ENCODE measurements at places on chromosomes 2 and 18.
A peak's percentile ranks its signal among the peaks of the same experiment; 100 is the strongest.

DNA sequence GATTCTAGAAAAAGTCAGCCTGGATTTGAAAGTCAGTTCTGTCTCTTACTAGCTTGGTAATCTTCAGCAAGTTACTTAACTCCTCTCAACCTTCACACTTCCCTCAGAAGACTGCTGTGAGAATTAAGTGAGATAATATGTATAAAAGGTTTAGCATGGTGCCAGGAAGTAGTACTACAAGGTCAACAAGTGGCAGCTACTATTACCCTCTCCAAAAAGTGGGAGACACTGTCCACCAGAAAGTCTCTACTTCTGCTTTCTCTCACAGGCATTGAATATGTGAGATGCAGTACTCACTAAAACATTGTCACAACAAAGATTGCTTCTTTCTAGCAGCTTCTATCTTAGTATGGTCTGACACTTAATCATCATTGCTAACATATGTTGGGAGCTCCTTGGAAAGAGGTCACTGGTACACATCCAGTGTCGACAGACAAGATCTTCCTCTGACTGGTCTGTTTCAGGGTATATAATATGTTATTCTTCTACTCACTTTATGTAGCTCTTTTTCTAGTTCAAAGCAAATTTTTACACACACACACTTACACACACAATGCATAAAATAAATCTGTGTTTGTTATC, 47.9 kb downstream of the DOCK10 start:
- DNase-seq: no peak

GRCh38 chr2:226791056-226791486, 8.5 kb downstream of the IRS1 start:
- DNase-seq: peak; percentile 50

GRCh38 chr2:10895231-10895630, 16.5 kb upstream of the KCNF1 start:
- no peak for DNase-seq

DNA sequence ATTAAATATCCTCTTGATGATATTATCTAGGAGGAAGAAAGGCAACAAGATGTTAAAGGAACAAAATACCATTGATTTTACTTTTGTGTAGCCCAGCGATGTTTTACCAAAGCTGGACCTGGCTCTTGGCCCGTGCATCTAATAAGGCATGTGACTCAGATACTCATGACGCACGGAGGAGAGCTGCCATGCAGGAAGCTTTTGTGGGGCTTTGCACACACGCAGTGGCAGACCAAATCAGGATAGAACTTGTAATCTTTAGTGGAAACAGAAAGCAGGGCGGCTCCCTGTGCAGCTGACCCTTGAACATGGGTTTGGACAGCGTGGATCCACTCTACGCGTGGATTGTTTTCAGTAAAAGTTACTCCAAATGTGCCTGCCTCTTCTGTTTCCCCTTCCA, 190.0 kb downstream of the NAPG start:
- DNase-seq: no peak

- DNase-seq: no peak
Observed at GRCh38 chr2:191539068-191539467, 138.9 kb upstream of the NABP1 start.

DNA sequence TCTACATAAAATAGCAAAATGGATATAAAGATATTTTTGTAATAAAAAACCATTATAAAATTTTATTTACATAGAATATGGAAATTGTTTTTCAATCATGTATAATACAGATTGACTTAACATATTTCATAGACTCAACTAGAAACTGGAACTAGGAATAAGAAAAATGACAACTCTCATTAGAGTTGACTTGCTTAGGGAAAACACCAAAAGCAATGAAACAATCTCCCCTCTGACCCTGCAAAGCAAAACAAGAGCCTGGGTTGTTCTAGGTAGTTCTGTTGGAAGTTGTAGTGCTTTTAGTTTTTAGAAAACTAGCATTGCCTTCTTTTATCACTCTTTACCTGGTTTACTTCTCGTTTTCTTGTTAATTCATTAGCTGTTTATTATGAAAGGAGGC, 32.2 kb upstream of the MTIF2 start:
- no peak for DNase-seq

GRCh38 chr2:203623096-203623495, 83.3 kb upstream of the CD28 start:
- no peak for DNase-seq

GRCh38 chr2:85410584-85411404, 628 bp upstream of the CAPG start:
- no peak for DNase-seq

- DNase-seq: no peak
Observed at GRCh38 chr2:86044045-86044444, 61.6 kb downstream of the POLR1A start.

DNA sequence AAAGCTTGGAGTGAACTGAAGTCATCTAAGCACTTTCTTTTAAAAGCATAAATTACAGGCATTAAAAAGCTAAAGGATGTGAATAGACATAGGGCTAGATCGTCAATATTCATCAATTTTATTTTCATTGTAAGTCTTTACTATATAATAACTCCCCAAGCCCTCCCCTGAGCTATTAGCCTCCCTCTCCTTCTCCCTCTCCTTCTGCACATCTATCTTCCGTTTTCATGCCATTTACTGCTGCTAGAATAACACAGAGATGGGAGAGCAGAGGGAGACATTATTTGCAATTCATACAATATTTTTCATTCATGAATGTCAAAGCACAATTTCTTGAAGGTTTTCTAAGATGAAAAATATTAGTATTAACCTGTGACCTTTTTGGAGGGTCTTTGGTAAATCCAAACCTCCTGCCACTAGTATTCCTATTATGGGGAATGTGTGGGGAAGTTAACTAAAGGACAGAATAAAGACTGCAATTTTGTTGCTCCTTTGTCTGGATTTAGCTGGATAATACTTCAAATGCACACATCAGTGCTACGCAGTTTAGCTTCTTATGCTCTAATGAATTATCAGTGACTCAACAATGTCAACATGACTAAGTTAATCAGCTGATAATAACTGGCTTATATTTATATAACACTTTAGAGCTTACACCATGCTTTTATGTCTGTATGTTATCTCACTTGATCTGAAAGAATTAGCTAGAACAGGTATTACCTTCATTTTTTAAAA, 28.2 kb upstream of the MFF start:
- no peak for DNase-seq

GRCh38 chr2:233972941-233973575, 55.9 kb downstream of the TRPM8 start:
- DNase-seq: no peak

GRCh38 chr2:156430236-156430979, 5.8 kb upstream of the GPD2 start:
- DNase-seq: no peak

- no peak for DNase-seq
Observed at GRCh38 chr2:111534910-111535352, 349.1 kb downstream of the ANAPC1 start.

GRCh38 chr2:144998435-144998834, 478.5 kb upstream of the ZEB2 start:
- no peak for DNase-seq

GRCh38 chr18:61639886-61640285, 252.9 kb downstream of the RNF152 start:
- DNase-seq: no peak

DNA sequence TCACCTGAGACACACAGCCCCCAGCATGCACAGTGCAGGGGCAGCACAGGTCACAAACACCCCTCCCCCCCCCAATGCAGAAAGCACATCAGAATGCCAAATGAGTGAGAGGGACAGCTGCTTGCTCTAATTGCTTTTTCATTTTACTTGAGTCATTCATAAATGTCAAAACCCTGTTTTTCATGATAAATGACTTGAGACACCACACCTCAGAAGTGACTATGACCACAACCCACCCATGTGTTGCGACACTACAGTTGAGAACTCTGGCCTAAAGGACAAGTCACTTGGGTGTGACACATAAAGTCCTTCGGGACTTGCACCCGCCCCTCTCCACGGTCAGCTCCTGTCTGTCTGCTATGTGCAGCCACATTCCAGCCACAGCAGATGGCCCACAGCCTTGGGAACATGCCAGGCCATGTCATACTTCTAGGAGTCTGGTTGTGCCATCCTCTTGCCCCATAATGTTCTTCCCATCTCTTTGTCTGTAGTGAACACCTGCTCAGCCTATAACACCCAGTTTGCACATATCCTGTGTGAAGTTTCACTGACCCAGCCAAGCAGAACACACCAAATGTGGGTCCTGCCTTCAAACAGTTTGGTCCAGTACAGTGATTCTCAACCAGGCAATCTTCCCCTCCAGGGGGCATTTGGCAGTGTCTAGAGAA, 30.2 kb upstream of the RIOK3 start:
- DNase-seq: peak; percentile 65

DNA sequence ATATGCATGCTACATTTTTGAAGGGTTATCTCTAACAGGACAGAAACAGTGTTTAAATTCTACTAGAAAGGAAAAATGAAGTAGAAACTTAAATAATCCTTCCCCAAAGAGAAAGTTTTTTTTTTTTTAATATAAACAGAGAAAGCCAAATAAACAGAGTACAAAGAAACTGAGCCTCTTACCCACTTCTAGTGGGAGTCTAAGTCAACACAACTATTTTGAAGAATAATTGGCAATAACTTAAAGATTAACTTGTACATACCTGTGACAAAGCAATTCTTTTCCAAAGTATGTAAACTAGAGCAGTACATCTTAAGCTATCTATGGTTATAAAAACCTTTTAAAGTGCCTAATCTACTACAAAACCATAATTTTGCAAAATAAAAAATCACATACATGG, 224.7 kb downstream of the KCNH7 start:
- DNase-seq: no peak

DNA sequence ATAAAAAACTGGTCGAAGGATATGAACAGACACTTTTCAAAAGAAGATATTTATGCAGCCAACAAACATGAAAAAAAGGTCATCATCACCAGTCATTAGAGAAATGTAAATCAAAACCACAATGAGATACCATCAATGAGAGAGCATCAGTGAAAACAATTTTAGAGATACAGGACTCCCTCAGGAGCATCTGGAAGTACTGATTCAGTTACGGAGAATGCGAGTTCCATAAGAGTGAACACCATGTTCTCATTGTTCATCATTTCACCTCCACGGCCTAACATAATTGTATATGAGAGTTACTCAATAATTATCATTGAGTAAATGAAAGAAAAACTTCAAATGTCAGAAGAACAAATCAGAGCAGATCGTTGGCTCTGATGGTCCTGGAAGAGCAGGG, 140.9 kb upstream of the TANK start:
- no peak for DNase-seq

GRCh38 chr18:58288921-58289797, 245.1 kb downstream of the NEDD4L start:
- peak; percentile 69 for DNase-seq

GRCh38 chr2:85886590-85886989, 2.2 kb downstream of the ST3GAL5 start:
- DNase-seq: peak; percentile 61

DNA sequence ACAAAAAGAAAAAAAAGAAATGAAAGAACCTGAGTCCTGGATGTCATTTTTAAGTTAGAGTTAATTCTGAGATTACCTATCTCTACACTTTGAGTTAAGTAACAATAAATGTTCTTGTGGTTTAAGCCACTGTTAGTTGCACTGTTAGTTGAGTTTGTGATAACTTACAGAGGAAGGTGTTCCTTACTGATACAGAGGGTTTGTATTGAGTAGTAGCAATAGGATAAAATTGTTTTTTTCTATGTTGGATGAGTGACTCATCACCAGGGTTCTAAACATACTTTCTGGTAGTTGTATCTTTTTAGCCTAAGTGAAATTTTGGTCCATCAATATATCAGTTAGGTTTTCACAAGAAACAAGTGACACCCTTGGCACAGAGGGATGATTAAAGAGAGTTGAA, 4.0 kb upstream of the LCLAT1 start:
- no peak for DNase-seq

DNA sequence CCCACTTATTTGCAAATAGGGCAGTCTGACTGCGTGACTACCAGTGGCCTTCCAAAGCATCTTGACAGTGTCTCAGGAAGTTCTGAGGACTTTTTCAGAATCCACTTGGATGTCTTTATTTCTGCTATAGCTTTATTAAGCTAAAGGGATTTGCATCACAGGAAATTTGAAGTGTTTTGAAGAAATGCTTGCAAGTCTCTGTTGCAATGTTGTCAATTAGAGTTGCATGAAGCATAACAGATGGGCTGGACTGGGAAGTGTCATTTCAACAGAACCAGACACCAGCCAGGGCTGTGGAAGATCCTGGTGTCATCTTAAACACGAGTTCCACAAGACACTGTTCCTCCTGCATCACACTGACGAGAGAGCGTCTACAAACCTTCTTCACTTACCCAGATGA, 224.5 kb downstream of the EN1 start:
- no peak for DNase-seq

DNA sequence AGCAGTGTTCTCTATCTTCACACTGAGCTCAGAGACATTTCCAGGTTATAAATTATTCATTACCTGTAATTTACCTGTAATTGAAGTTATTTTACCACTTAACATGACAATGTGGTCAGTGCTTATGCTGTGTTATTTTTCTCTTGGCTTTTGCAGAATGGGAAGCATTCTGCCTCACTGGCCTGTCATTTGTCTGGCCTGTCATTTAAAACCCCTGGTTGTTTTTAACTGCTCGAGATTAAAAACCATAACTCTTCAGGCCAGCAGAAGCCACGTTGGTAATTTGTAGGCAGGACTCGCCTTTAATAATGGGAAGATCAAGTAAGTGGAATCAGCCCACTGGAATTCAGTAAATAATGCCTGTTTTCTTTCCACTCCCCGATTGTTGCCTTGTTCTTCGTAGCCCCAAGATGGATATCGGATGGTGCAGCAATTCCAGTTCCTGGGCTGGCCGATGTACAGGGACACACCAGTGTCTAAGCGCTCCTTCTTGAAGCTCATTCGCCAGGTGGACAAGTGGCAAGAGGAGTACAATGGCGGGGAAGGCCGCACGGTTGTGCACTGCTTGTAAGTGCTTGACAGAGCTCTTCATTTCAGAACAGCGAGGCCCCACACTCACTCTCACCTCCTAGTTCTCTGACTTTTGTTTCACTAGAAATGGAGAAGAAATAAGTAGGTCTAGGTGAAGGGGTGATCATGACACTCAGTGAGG, 222.4 kb upstream of the RAB12 start:
- DNase-seq: no peak

DNA sequence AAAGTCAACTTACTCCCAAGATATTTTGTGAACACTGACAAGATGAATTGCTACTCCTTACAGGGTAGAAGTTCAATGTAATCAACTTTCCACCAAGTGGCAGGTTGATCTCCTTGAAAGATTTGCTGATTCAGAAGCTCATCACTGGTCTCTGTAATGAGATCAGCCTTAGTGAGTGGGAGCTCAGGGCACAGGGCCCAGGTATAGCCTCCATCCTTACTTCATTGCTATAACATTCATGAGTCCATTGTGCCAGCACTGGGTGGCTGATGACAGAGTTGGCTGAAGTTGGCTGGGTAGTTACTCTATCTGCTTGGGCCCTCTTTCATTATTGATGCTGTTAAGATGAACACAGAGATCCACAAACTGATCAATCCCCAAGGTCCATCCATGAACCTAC, 379.0 kb downstream of the IRS1 start:
- DNase-seq: no peak

DNA sequence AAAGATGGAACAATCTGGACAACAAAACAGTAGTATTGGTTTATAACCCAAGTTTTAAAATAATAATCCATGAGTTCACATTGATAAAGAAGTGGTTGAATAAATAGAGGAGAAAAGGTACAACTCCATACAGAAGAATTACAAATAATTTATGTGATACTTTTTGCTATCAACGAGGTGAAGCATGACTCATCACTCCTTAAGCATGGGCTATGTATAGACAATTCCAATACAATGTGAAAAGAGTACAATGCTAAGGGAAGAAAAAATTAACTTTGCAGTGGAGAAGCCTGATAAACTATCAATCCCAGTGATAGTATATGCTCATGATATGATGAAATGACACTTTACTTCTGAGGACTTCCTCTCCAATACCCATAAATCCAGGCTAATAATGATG, 312.9 kb downstream of the GULP1 start:
- no peak for DNase-seq
